ENCODE measurements at places on chromosomes 7 and 10.

- no peak for DNase-seq
Observed at GRCh38 chr7:117825132-117825531, 48.1 kb downstream of the CTTNBP2 start.

GRCh38 chr7:94176694-94177200 is 172.6 kb upstream of the BET1 start:
- no peak for DNase-seq

DNA sequence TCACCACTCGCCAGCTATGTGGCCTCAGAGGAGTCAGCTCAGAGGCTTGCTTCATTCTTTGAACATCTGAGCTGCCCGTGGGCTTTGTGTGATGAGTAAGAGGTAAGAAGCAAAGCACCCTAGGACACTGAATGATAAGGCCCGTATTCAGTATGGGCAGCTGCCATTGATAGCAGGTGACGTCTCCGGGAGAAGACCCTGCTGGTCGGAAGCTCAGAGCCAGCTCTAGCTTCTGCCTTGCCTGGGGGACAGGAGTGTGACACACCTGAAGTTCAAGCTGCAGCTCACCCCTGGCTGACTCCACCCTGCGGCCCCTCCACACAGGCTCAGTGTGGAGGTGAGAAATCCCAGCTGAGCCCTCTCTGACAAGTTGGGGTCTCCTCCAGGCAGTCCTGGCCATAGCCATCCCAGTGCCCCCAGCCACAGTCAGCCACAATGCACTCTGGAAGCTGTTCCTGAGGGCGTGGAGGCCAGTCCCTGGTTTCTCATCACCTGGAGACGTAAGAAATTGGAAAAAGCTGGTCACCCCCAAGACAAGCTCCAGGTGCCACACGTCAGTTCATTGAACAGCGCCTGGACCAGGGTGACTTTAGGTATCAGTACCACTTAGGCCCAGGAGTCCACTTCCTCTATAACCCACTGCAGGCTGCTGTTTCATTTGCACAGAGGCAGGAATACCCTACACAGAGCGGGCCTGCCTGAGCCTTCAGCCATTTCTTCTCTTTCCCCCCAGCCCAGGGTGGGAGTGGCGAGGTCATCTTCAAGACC is 164.9 kb upstream of the RHEB start:
- DNase-seq: no peak

- DNase-seq: no peak
Observed at GRCh38 chr7:19143881-19144574, 1.2 kb downstream of the FERD3L start.

DNA sequence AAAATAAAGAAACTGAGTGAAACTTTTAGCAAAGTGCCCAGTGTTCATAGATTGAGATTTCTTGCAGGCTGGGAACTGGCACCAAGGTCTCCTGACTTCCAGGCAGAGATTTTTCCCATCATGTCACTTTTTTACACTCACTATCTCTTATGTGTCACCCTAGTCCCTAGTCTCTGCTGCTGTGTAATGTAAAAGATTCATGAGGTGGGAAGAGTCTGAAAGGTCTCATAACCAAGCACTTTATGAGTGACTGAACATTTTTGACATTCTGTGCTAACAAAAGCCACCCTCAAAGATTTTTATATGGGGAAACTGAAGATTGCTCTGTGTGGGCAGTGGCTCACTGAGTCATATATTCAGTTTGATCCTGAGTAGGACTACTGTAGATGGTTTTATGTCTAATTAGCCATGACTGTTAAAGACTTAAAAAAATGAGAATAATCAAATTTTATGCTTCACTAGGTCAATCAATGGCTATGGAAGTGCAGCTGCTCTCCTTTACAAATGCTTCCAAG is 900.3 kb upstream of the SORCS1 start:
- DNase-seq: no peak

All from T follicular helper cell (primary cell).